ENCODE measurements at places on chromosomes 1 and 21. TPM values are rescaled to one million over a fixed set of nuclear protein-coding genes. Genes with fewer than 3 reads are reported as not detected.

The H6PD gene
- 113 TPM for total RNA-seq

The SLC45A1 gene
- total RNA-seq, result 5.8 TPM

The FAM43B gene
- total RNA-seq, result not detected

The INAVA gene
- total RNA-seq, result not detected

The PSMG1 gene
- 76.7 TPM for total RNA-seq

The HCRTR1 gene
- not detected for total RNA-seq

The FNDC5 gene
- 0.58 TPM for total RNA-seq

The CD48 gene
- not detected for total RNA-seq

The CD1C gene
- not detected for total RNA-seq

The ARHGEF19 gene
- total RNA-seq, result 14.7 TPM

The KRTAP25-1 gene
- not detected for total RNA-seq

The NPR1 gene
- total RNA-seq, result 4.4 TPM

The TAL1 gene
- not detected for total RNA-seq

The SLAMF7 gene
- not detected for total RNA-seq

The ZNF644 gene
- total RNA-seq, result 21.8 TPM

The EPS8L3 gene
- not detected for total RNA-seq

The FCGR1A gene
- not detected for total RNA-seq

The UBL4B gene
- total RNA-seq, result not detected

The CYYR1 gene
- total RNA-seq, result not detected

The TCEANC2 gene
- 2.3 TPM for total RNA-seq

The KLHDC8A gene
- not detected for total RNA-seq

The PLPPR4 gene
- total RNA-seq, result not detected

Data from myometrial cell (primary cell).